ENCODE measurements at places on chromosomes 7 and 10.
A peak's percentile ranks its signal among the peaks of the same experiment; 100 is the strongest.

DNA sequence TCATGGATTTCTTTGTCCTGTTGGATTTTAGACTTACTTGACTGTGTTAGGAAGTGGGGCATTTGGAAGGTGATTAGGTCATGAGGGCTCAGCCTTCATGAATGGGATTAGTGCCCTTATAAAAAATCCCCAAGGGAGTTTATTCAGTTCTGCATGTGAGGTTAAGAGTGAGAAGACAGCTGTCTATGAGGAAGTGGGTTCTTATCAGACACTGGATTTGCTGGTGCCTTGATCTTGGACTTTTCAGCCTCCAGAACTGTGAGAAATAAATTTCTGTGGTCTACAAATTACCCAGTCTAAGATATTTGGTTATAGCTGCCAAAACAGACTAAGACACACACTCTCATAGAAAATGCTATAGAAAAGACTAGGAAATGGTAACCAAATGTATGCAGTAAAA, 724.7 kb upstream of the FZD8 start:
- DNase-seq = no peak

DNA sequence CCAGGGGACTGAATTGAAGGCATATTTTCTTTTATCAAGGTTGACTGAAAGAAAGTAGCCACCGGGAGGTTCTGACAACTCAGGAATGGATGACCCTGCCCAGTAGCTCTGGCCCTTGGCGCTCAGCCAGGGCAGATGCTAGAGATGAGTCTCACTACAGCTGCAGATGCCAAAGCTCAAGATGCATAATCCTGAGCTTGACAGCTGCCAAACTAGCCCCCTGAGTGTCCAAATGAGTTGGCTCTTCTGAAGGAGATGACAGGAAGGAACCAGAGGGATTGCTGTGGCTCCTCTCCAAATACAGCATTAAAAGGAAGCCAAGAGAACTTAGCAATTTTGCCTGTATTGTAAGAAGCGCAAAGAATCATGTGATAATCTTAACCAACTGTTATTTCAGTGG, 78.4 kb downstream of the NXPH1 start:
- no peak for DNase-seq

- no peak for DNase-seq
Measured at GRCh38 chr7:77438131-77438530, 22.0 kb upstream of the GSAP start.

DNA sequence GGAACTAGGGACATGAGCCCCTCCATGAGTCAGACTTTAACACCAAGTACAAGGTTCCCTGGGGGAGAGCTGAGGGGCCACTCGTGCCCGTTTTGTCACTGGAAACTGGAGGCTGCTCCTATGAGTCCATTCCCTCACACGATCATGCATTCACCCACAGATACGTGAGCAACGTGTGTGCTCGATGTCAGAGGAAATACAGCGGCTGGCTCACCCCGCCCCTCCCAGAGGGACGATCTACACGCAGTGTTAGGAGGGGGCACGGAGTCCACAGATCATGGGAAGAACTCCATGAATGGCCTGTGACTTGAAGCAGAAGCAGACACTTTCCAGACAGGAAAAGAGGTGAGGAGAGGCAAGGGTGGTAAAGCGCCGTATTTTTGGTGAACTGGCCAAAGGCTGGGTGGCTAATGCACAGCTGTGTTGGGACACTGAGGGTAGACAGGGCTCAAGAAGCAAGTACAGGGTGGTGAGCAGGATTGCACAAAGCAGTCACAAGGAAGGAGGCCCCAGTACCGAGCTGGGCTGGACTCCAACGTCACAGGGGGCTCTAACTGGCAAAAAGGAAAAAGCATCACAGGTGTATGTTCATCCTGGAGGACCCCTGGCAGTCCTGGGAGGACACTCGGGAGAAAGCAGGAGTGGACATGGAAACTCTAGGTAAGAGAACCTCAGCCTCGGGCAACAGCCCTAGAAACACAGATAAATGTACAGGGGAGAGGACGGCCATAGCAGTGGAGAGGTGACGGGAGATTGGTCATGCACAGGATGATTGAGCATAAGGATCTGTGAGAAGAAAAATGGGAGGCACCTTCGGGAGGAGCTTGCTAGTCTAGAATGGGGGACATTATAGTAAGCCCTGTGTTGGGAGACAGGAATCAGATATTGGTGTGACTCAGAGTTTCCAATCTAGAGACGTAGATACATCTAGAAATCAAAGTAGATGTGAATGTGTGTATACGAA, 41.2 kb downstream of the TNS3 start:
- no peak for DNase-seq

DNA sequence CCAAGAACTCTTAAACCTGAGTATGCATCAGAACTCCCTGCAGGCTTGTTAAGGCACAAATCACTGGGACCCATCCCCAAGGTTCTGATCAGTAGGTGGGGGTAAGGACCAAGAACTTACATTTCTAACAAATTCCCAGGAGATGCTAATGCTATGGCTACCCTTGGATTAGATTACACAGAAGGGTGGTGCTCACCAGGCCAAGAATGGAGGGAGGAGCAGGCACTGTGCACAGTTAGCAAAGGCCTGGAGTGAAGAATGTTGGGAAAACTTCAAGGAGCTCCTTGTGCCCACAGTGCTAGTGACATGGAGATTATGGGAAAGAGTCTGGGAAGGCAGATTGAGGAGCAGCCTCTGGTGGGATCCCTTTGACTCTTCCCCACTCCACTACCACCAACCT, 1.9 kb downstream of the PRSS2 start:
- no peak for DNase-seq

GRCh38 chr7:138608275-138608674, 92.9 kb downstream of the SVOPL start:
- DNase-seq = peak; percentile 34

- no peak for DNase-seq
Measured at GRCh38 chr10:3045471-3046209, 21.7 kb upstream of the PFKP start.

DNA sequence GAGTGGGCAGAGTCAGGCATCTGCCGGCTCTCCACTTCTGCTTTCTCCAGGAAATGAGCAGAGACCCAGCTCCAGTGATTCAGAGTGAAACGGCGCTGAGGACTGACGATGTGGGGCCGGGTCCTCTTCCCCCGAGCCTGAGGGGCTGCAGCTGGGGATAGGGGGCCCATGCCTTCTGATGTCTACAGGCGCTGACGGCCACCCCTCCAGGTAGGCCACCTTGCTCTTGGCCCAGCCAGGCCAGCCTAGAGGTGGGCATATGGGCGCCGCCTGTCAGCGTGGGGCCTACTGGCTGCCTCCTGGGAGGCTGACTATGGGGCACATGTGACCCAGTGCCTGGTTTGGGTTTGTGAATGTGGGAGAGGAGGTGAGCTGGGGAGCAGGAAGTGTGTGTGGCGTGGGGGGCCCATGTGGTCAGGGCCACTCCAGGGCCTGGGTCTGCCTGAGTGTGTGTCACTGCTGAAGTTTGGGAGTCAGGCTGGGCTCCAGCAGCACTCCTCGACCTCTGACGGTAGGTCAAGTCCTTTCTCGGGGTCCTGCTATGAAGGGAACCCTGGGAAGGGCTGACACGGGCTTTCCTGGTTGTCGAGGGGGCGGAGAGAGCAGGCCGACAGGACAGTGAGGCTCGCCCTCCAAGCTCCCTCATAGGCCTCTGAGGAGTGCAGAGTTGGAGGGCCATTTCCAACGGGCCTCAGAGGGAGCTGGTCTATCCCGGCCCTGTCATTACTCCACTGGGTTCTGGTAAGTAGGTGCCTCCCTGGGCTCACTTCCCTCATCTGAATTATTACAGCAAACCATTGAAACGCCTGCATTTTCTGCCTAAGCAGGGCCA, at the start of gene WDFY4:
WDFY4 (plus strand) TSS at position 82 of the 832 bp plus-strand sequence. CDS start 24,860 bp downstream, outside the sequence.
- DNase-seq = no peak

GRCh38 chr7:93194386-93194785, 31.9 kb downstream of the HEPACAM2 start:
- no peak for DNase-seq

DNA sequence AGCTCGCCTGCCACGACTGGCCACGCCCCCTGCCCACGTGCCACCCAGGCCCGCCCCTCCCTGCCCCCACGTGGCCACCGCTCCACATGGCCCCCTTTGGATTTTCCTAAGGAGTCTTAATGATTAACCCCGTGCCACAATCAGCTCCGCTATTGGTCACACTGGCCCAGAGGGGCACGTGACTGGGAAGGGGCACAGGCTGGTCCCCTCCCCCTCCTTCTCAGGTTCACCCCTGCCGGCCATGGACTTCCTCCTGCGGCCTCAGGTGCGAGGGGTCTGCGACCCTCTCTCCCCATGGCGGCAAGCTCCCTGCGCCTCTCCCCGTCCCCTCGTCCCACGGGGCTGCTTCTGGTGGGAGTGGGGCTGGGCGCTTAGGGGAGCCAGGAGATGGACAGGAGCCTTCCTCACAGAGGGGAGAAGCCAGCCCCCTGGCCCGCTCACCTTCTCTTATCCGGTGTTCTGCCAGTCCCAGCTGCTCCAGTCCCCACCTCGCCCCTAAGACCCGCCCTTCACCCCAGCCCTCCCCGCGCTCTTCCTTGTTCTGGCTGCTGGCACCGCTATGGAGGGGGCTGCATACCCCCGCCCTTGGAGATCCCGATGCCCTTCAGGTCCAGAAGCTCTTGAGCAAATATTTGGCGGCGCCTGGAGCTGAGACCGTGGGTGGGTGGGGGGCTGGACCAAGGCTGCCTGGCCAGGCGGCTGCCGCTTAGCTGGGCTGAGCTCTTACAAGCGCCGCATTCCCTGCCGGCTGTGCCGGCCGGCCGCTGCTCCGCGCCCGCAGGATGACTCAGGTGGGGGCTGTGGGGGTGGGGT, 3.2 kb downstream of the SLC4A2 start:
- DNase-seq = no peak

DNA sequence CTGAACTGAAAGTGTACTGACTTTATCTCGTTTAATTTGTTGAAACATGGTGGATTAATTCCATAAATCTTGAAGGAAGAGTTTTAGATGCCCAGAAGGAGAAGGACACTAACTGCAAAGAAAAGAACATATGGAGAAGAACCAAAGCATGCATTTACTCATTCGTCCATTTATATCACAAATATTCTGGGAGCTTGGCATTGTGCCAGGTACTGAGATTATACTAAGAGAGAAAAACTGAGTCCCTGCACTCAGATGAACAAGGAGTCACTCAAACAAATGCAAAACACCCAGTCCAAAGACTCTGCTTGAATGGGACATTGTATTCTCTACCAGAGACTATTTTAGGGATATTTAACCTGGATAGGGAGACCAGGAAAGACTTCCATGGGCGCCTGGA, 588.0 kb upstream of the MGMT start:
- DNase-seq = no peak

GRCh38 chr7:139714163-139714901, 63.5 kb downstream of the HIPK2 start:
- DNase-seq = no peak

DNA sequence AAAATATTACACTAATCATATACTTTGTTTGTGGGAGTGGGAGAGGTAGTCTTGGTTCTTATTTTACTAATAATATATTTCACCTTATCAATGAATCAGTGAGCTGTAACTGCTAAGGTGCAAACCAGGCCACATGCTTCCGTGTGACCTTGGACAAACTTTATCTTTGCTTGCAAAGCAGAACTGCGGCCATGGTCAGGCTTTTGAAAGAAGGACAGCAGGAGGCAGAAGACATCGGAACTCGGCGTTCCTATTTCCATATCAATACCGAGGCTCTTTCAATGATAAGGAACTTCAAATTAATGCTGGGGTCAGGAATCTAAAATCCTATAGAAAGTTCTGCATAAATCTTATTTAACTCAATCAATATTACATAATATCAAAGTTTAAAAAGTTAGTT, 491.9 kb upstream of the PFKP start:
- DNase-seq = no peak

DNA sequence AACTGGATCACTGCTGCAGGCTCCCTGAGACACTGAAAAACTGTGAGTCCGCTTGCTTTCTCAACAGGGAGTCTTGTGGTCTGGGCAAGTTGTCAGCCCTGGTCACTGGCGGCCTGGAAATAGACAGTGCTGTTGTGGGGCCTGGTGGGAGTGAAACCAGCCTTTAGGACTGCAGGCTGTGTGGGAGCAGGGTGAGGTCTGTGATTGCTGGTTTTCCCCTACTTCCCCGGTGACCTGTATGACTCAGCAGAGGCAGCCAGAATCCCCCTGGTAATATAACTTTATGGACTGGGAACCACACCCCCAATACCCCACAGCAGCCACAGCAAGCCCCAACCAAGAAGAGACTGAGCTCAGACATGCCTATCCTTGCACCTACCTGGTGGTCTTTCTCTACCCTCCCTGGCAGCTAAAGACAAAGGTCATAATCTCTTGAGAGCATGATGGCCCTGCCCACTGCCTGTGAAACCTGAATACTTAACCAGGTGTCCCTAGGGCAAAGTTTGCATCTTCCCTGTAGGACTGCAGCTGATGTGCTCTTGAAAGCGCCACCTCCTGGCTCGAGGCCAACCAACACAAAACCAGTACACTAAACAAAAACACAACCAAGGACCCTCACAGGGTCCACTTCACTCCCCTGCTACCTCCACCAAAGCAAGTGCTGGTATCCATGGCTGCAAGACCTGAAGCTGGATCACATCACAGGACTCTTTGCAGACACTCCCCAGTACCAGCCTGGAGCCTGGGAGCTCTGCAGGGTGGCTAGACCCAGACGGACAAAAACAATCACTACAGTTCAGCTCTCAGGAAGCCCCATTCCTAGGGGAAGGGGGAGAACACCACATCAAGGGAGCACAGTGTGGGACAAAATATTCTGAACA, 7.2 kb upstream of the ADAM22 start:
- no peak for DNase-seq

GRCh38 chr10:24120646-24121045, 88.3 kb upstream of the KIAA1217 start:
- no peak for DNase-seq
